Dermis blood vessel endothelial cell (primary cell): ENCODE measurements at places on chromosomes 7 and 10. TPM values are rescaled to one million over a fixed set of nuclear protein-coding genes. Genes with fewer than 3 reads are reported as not detected.

Gene SLC26A4
- total RNA-seq, result 8.0 and 9.4 TPM in 2 replicates

Gene DPP6
- not detected in 2 replicates for total RNA-seq

Gene EBLN1
- total RNA-seq, result not detected in 2 replicates

Gene ZNHIT1
- 70.9 and 122 TPM in 2 replicates for total RNA-seq

Gene LLCFC1
- not detected in 2 replicates for total RNA-seq

Gene INHBA
- 0.60 and 1.0 TPM in 2 replicates for total RNA-seq

Gene AKR1C8
- total RNA-seq, result 1.5 TPM in 1 of 2 replicates, not detected in the other

Gene TMEM196
- total RNA-seq, result not detected in 2 replicates

Gene FAM170B
- not detected in 2 replicates for total RNA-seq
